ENCODE measurements at places on chromosomes 6 and 20.
A peak's percentile ranks its signal among the peaks of the same experiment; 100 is the strongest.

DNA sequence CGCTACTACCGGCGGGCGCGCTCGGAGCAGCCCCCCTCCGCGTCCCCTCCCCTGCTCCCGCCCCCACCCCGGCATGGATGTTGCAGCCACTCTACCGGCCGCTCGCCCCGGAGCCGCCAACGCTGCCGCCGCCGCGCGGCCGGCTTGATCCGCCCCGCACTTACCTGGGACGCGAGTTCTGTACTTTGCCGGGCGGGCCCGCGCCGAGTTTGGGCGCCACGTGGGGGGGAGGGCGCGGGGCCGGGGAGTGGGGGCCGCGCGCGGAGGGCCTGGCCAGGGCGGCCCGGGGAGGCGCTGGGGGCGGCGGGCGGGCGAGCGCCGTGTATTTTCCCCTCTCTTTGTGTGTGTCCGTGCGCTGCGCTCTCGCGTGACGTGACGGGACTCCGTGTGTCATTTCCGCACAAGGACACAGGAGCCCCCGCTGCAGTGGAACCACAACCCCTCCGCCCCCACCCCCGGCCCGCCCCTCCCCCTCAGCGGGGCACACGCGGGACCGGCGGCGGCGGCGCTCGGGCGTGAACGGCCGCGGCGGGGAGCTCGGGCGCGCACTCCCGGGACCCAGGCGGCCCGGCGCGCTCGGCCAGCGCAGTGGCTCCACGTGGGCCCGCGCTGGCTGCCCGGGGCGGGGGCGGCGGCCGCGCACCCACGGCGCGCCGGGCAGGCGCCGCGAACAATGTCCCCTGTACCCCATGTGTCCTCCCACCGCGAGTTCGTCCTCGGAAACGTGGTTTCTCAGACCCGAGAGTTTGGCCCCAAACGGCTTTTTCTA, at the start of gene BEND3:
Gene BEND3 (minus strand): TSS at position 590 of the 769 bp plus-strand sequence. CDS start 16,230 bp downstream, outside the sequence.
- DNase-seq = peak; percentile 36

GRCh38 chr6:42197555-42198362, 3.0 kb upstream of the GUCA1B start:
- DNase-seq = peak; percentile 46

GRCh38 chr6:11987386-11987785, 24.7 kb upstream of the HIVEP1 start:
- no peak for DNase-seq

GRCh38 chr6:140660295-140660694, 1285.8 kb upstream of the CITED2 start:
- no peak for DNase-seq

GRCh38 chr6:152004036-152004566, 196.6 kb downstream of the ESR1 start:
- DNase-seq = peak; percentile 43
